ENCODE measurements at places on chromosomes 4 and X. TPM values are rescaled to one million over a fixed set of nuclear protein-coding genes. Genes with fewer than 3 reads are reported as not detected.
A peak's percentile ranks its signal among the peaks of the same experiment; 100 is the strongest.

DNA sequence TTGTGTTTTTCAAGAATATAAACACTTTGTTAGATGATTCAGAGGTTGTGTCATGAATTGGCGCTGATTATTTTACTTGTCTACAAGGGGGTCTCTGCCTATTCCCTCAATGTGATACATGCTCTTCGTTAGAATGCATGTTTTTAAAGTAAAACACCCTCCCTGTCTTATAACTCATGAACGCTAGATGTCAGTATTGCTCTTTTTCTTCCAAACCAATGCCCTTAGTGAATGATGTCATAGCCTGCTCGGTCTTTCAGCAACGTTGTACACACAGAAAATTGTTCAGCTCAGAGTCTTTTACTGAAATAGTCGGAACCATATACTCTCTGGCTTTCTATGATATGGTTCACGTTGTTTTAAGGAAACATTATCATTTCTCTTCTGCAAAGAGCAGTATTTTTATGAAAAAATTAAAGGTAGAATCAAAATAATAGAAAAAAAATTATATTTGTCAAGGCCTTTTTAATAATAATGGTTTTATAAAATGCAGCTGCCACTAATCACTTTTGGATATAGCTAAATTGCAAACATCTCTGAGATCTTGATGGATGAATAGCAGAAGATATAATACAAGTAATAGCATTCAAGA, 292.9 kb downstream of the TLL1 start:
- DNase-seq: peak; percentile 70

DNA sequence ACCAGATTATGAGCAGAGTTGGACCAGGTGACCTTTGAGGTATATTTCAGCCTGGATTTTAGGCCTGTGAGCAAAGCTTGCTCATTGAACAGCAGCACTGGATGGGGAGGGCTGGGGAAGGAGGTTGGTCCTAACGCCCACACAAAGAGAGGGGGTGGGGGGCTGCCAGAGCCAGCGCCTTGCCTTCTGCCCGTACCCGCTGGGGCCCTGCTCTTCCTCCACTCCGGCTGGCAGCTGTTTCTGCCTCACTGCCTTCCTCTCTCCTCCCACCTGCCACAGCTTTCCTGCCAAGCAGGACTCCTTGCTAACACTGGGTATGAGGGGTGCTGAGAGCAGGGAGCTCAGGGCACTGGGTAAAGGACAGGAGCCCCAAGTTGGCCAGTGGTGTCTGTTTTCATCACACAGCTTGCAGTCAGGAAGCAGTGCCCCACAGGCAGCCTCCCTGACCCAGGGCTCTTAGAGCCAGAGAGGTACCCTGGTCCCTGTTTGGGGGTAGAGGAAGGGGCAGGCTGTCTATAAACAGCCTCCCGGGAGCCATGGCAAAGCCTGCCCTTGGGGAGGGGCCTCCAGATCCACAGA, 6.1 kb downstream of the NALF2 start:
- DNase-seq: no peak

GRCh38 chr4:47668810-47669408, 169.0 kb downstream of the CORIN start:
- DNase-seq: peak; percentile 7

- no peak for DNase-seq
Observed at GRCh38 chr4:7828011-7828720, 111.5 kb downstream of the AFAP1 start.

- DNase-seq: no peak
Observed at GRCh38 chrX:12210971-12211370, 72.7 kb downstream of the FRMPD4 start.

DNA sequence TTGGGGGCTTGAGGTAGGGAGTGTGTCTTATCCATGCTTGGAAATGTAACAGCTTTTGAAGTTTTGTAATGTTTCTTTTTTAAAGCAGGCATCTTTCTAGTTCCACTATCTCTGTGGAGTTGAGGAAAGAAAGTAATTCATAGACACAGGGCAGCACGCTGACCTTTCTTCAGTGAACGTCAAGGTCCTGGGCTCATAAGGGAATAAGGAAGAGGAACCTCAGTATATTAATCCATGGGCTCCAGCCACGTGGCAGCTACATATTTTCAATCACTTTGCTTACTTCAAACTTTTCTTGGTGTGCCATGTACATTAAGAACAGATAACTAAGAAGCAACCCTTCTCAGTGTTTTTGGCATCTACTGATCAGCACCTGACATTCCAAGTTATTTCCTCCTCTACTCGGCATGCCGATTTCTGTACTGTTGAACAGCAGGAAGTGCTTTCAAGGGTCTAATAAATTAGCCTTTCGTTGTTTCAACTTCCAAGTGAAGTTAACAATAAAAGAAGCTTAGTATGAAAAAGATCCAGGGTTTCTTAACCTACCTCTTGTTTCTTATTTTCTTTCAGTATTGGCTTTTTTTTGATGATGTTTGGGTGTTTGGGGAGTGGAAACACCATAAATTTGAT, 88.2 kb downstream of the SORBS2 start:
- no peak for DNase-seq

- DNase-seq: no peak
Observed at GRCh38 chr4:48156423-48156822, 22.4 kb upstream of the TXK start.

DNA sequence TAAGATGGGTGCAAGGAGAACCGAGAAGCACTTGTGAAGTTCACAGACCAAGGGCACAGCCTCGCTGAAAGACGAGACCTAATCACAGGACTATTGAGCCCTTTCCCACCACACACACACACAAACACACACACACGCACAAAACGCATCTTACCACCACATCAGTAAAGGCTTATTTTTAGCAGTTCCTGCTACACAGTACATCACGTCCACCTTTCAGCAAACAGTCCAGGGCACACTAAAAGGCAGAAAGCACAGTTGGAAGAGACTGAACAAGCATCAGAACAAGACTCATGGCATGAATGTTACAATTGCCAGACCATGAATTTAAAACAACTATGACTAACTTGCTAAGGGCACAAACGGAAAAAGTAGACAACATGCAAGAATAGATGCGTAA, 83.6 kb upstream of the MAPK10 start:
- no peak for DNase-seq

GRCh38 chrX:118383120-118383519, 37.2 kb downstream of the WDR44 start:
- DNase-seq: no peak

- no peak for DNase-seq
Observed at GRCh38 chrX:15188039-15188438, 81.8 kb downstream of the ASB9 start.

The ASMT gene
- 0.45 TPM for total RNA-seq

The GUCY2F gene
- total RNA-seq: 0.18 TPM

The WNK3 gene
- 40.2 TPM for total RNA-seq

The COX7B gene
- 120 TPM for total RNA-seq

The CHRDL1 gene
- 24.4 TPM for total RNA-seq

The IL2 gene
- not detected for total RNA-seq

The PRDM8 gene
- 47.9 TPM for total RNA-seq

The FAM9B gene
- not detected for total RNA-seq

The FGFBP1 gene
- not detected for total RNA-seq

The CXCL10 gene
- total RNA-seq: 0.27 TPM

The KDM6A gene
- 63.2 TPM for total RNA-seq

Data from cerebellum (tissue), 4 donors.